CD8-positive, alpha-beta memory T cell (primary cell): ENCODE measurements at places on chromosomes 6 and 20.
A peak's percentile ranks its signal among the peaks of the same experiment; 100 is the strongest.

DNA sequence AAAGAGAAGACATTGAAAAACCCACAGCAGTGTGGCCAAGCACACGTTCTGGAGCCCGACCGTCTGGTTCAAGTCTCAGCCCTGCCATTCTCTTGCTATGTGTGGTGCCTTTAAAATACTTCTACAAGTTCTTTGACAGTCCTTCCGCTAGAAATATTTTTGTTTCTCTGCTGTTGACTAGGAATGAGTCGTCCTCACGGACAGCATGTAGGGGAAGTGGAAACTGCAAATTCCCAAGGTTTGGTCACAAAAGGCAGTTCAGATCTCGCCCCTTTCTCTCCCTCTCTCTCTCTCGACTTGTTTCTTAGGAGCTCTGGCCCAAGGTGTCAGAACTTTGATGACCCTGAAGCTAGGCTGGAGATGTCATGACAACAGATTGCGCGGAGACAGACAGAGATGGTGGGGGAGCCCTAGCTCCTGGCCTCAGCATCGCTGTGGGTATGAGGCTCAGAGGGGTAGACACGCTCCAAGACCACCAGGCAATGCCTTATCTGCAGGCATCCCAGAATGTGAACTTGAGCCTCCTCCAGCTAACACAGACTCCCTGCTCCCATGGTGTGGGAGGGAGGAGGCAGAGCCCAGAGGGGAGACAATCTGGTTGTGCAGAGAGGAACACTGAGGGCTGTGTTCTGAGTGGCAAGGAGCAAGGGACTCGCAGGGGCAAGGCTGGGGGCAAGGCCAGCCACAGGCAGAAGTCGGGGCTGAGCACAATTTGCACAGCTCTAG lies 368.9 kb upstream of the SULF2 start:
- no peak for DNase-seq

DNA sequence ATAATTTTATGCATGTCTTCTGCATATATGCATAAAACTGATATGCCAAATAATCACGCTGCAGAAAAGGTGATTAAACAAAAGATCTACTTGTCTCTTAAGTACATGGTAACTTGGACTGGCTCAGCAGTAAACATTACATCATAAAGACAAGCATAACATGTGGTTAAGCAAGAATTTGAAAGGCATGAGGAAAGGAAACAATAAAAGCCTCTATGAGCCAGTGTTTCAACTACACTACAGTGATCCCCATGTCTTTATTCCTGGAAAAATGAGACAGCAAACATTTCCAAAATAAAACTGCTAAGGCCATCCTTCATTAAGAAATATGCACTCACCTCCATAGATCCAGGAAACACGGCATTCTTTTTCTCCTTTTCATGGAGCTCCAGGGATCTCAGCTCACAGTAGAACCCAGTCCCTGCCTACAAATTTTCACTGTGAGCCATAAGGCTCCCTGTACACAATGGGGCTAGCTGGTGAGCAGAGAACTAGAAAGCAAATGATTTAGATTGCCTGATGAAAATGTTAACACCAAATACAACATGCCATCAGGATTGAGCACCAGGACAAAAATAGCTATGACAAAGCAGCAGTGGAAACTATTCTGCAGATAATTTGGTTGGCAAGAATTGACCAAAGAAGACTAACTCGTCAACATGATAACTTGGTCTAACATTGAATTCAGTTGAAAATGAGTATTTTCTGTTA lies 156.1 kb downstream of the COL21A1 start:
- no peak for DNase-seq

GRCh38 chr6:167993831-167994230 lies 3.6 kb upstream of the KIF25 start:
- DNase-seq, result no peak

GRCh38 chr6:51788121-51788520 lies 299.3 kb downstream of the PKHD1 start:
- no peak for DNase-seq

- DNase-seq, result no peak
Observed at GRCh38 chr6:125304970-125305660, 3.3 kb upstream of the HDDC2 start.

DNA sequence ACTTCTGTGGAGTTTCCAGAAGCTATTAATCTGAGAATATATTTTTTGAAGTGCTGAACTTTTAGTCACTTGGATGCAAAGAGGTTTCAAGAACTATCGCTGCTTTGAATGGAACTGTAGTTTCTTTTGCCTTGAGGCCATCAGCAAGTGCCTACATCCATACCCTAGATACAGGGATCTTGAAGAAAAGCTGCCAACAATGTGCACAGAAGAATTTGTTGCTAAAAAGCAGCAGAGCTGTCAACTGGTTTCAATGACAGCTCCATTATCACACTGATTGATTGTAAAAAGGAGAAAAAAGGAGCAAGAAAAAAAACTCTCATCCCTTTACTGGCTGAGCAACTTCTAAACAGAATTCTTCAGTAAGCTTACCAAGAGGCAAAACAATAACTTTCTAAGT lies 251.0 kb upstream of the NRSN1 start:
- DNase-seq, result no peak

DNA sequence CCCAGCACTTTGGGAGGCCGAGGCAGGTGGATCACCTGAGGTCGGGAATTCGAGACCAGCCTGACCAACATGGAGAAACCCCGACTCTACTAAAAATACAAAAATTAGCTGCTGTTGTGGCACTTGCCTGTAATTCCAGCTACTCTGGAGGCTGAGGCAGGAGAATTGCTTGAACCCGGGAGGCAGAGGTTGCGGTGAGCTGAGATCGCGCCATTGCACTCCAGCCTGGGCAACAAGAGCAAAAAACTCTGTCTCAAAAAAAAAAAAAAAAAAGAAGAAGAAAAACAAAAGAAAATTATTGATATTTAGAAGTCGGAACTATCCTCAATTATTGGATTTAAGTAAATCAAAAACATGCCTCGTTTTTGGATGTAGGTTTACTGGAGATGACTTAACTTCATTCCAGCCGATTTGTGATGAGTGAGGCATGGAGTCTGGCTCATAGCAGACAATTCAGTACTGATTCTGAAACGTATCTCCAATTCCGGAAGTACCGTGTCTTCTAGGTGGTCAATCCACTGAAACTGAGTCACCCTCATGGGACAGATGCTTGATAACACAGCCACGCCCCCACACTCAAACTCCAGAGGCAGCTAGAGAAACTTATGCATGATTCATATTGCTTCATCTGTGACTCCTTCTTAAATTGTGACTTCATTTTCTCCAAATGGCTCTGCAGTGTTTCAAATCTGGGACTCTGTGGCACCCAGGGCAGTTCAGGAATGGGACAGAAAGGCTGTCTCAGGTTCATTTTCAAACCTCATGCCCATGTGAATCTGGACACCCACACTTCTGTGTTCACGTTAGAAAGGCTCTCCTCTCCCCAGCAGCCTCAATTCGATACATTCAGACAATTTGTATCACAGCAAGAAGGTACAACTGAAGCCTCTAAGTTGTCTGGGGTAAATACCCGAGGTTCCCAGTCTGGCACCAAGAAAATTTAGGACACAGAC lies 110.4 kb upstream of the ARMC2 start:
- DNase-seq, result no peak

GRCh38 chr6:150651808-150652470 lies 52.3 kb downstream of the PLEKHG1 start:
- DNase-seq, result no peak

GRCh38 chr6:34657037-34657306 lies 39.6 kb downstream of the ILRUN start:
- no peak for DNase-seq

DNA sequence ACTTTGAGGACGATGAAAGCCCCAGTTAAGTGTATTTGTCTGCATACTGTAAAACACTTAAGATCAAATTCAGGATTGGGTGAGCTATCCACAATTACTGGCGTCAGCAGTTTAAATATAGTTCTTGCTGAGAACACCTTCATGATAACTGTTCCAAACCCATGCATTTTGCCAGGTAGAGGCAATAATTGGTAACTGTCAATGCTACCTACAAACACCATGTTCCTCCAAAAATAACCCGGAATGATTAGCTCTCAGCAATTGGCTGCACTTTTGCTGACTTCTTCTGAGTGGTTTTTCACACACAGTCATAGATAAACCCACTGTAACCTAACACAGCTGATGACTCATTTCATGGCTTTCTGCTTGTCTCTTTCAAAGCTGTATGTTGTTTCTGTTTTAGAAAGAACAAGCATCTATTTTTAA lies 1358.6 kb upstream of the GJE1 start:
- DNase-seq, result no peak

DNA sequence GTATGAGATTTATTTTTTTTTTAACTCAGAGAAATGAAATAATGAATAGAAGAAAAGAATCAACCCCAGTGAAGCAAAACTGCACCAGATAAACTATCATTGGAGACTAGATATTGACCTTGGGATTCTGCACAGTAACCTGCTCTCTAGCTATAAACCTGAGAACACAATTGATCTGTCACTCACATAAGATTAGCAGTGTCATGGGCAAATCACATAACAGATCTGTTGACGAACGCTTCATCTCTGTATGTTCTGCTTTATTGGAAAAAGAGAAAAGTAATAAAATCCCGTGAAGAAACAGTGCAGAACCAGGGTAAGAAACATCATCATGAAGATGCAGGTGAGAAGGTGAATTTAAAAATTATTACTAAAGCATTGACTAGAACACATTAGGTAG lies 52.8 kb upstream of the RGS17 start:
- no peak for DNase-seq

GRCh38 chr6:84172080-84172479 lies 55.4 kb downstream of the CEP162 start:
- no peak for DNase-seq

DNA sequence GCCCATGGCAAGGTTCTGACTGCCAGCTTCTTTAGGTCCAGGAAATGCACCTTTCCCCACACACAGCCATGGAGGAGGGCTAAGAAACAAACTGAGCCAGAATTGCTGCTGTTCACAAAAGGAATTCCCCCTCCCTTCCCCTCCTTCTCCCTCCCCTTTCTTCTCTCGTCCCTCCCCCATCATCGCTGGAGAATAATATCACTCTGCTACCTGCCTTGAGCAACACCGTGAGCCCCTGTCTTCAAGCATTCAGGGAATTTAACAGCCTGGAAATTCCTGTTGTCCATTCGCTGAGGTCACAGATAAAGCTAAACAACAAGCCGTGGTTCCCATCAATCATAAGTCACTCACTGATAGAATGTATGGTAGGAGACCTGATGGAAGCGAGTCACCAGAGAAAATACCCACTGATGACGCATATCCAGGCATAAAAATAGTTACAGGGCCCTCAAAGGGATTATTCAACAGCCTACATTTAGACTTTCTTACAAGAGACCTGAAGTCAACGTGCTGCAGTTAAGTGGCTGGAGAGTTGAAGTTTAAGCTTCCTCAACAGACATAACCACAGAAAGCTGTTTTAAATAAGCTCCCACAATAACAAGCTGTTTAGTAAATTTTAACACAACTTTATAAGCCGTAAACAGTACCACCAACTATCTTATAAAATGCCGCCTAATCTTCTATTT lies 59.7 kb downstream of the HIVEP2 start:
- peak; percentile 49 for DNase-seq

- no peak for DNase-seq
Observed at GRCh38 chr20:54601831-54602515, 126.6 kb downstream of the DOK5 start.

- no peak for DNase-seq
Observed at GRCh38 chr6:41640426-41640825, 2.2 kb downstream of the MDFI start.

- no peak for DNase-seq
Observed at GRCh38 chr6:22364306-22364705, 67.5 kb upstream of the PRL start.

DNA sequence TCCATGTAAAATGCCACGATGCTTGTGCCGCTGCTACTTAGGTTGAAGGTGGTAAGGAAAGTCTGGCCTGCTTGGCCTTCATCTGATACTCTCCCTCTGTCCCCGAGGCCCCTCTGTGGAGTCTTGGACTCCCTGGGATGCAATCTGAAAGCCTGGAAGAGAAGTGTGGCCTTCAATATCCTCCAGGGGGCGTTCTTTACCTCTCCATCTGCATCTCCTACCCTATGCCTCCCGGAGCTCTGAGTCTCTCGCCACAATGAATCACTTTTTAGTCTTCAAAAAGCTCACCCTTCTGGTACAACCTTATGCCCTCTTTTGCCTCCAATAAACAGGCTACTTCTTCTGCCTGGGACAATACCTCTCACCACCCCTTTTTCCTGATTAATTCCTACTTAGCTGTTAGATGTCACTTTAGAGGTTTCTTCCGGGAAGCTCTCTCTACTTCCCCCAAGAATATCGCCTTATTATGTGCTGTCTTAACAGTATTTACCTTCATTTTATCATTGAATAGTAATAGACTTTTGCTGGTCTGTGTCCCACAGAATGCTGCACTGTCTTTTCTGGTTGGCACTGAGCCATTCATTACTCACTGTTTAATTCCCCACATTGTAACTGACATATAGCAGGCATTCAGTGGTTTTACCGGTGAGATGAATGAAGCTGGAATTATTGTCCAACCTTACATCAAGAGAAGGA lies 13.9 kb upstream of the ATG5 start:
- DNase-seq, result peak; percentile 38

GRCh38 chr20:10857352-10858070 lies 183.7 kb upstream of the JAG1 start:
- no peak for DNase-seq

DNA sequence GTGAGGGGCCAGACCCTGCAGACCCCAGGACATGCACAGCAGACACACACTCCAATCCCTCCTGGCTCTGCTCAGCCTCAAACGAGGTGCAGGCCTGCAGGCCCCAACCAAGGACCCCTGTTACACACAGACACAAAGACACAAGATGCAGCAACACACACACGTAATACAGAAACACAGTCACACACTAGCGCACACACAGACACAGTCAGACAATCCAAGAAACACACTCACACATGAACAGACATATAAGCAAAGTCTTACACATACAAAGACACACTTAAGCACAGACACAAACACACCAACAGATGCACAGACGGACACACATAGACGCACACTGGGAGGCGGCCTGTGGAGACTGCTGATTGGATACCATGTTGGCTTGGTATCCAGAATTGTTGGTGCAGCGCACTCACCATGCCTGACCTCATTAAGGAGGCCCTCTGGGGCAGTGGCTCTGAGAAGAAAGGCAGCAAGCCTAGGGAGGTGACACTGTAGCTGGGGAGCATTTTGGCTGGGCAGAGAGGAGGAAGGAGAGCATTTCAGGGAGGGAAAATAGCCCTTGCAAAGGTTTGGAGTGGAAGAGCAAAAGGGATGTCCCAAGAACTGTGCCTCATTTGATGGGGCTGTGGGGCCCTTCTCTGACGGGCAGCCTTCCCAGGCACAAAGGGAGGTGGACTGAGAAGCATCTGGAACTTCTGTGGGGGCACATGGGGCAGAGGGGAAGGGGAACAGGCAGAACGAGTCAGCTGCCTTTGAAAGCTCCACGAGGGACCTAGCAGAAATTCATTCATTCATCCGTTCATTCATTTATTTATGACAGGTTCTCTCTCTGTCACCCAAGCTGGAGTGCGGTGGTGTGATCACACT lies 1.4 kb upstream of the HSPA12B start:
- peak; percentile 4 for DNase-seq

DNA sequence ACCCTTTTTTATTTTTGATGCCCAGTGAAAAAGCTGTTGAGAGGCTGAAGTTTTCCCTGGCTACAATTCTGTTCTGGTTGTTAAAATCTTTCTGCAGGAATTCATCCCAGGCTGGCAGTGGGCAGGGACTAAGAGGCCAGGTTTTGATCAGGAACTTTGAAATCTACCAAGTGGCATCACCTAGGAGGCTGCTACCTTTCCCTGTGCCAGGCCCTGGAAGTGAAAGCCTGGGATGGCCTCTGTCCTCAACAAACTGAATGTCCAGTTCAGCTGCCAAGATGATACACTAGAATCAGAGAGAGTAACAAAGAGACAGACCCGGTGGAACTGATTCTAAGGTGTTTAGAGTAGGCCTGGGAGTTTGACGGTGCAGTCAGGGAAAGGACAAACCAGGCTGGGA lies 596 bp downstream of the IYD start:
- no peak for DNase-seq
